DND-41 (cell line): ENCODE measurements at places on chromosomes 2 and 18.

GRCh38 chr2:123002660-123003248 is 1022.3 kb upstream of the CNTNAP5 start:
- DNase-seq: no peak

GRCh38 chr2:64015898-64016297 is 3.3 kb downstream of the VPS54 start:
- DNase-seq: no peak

- DNase-seq: no peak
Observed at GRCh38 chr18:71136487-71136886, 847.6 kb downstream of the SOCS6 start.

- no peak for DNase-seq
Observed at GRCh38 chr2:46066601-46067000, 230.6 kb upstream of the EPAS1 start.

DNA sequence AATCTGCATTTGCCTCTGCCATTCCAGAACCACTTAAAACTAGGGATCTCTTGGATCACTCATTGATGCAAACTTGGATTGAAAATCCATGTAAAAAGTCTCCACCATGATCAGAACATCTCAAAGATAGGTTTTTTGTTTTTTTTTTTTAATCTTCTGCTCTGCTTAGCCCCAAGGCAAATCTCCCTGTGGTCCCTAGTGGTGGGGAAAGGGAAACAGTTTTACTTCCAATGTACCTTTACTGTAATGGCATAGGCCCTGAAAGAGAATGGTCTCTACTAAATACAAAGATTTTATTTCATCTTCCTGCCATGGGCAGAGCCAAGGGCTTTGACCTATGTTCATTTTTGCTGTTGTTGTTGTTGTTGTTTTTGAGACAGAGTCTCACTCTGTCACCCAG is 78.4 kb downstream of the KANSL1L start:
- DNase-seq: no peak

DNA sequence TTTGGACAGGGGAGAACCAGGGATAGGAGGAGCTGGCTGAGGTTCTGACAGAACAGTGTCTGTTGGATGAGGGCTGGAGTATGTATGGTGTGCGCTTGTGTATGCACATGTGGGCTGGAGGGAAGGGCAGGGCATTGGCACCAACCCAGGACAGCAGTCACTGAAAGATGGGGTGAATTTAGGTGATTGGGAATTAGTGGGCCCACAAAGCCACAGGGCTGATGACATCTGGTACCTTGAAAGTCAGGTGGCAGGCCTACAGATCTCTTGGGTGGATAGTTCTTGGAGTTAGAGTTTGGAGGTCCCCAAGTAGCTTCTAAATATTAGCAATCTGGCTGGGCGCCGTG is 45.7 kb downstream of the C2orf42 start:
- DNase-seq: no peak

- DNase-seq: no peak
Observed at GRCh38 chr2:153134725-153135124, 343.8 kb downstream of the RPRM start.

GRCh38 chr2:16656784-16657391 is 8.7 kb downstream of the CYRIA start:
- DNase-seq: no peak

DNA sequence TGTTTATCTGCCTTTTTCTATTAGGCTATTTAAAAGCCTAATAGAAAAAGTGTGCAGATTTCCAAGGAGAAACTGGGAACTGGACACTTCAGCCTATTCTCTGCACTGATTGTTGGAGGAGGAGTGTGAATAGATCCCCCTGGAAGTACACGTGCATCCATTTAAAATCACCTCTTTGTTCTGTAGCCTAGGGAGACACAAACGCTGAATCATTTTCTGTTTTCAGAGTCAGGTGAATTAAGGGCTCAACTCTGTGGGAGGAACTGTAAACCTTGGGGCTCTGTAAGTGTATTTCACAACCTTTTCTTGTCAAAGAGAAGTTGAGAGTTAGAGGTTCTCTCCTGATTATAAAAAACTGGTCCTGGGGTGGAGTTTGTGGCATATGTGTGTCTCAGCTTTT is 159.7 kb downstream of the SPAG16 start:
- DNase-seq: no peak

- DNase-seq: no peak
Observed at GRCh38 chr2:119483896-119484718, 40.2 kb downstream of the SCTR start.

DNA sequence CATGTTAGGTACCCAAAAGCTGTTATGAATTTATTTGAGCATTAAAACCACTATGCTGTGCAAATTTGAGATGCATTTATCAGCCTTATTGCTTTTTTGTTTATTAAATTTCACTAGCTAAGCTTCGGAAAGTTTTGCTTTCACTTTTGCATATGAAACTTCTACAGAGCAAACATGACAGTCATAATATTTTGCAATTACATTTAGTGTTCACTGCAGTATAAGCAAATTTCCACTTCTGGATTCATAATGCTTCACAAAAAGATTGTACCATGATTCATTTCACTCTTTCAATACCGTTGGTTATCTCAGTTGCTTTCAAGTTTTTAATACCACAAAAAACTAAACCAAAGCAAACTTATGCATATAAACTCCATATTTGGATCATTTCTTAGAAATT is 228.7 kb upstream of the SLC8A1 start:
- DNase-seq: no peak

DNA sequence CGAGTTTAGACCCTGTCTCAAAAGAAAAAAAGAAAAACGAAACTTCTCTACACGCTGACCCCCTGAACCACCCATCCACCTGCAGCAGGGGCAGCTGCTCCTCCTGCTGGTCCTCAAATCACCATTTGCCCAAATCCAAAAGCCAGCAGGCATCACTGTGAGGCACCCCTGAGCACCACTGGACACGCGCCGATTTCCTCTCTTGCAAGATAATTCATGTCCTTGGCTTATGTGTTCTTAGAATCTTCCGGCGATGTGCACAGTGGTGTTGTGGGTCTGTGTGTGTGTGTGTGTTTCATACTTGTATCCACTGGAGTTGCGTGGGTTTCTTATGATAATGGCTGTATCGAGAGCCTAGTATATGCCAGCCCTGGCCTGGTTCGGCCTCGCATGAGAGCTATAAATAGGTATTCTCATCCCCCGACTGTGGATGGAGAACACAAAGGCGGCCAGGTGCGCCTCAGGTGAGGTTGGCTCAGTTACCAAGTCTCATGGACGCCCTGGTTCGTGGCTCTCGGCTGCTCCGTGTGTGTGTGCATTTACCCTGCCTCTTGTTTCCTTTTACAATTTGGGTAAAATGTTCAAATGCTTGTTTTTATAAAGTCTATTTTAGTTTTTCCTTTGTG is 235.5 kb downstream of the HDAC4 start:
- no peak for DNase-seq

DNA sequence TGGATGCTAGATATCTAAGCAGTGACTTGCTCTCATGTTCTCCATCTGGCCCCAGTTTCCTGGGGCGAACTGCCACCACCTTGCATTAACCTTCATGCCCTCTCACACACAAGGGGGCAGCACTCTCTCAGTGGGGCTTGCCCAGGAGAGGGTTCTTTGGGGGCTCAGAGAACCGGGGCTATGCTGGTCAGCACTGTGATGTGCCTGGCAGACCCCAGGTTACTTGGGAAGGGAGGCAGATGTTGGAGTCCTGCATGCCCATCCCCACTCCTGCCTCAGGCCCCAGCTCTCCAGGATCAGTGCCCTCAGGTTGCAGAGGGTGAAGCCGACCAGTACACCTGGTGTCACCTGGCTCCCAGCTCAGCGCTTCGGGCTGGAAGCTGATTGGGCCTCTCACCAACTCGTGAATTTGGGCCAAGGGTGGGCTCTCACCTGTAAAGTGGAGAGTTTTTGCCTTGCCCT is 396.2 kb upstream of the HS6ST1 start:
- peak; percentile 75 for DNase-seq

- DNase-seq: no peak
Observed at GRCh38 chr2:64045938-64046337, 26.7 kb upstream of the VPS54 start.

DNA sequence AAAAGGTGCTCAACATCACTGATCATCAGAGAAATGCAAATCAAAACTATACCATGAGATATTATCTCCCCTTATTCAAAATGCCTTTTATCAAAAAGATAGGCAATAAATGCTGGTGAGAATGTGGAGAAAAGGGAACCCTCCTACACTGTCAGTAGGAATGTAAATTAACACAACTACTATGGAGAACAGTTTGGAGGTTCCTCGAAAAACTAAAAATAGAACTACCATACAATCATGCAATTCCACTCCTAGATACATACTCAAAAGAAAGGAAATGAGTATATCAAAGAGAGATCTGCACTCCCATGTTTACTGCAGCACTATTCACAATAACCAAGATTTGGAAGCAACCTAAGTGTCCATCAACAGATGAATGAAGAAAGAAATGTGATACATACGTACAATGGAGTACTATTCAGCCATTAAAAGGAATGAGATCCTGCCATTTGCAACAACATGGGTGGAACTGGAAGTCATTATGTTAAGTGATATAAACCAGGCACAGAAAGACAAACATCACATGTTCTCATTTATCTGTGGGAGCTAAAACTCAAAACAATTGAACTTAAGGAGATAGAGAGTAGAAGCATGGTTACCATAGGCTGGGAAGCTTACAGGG is 63.8 kb downstream of the MAP4K3 start:
- DNase-seq: no peak

GRCh38 chr2:179745635-179746256 is 115.7 kb downstream of the ZNF385B start:
- no peak for DNase-seq

GRCh38 chr18:27008575-27008974 is 143.1 kb upstream of the AQP4 start:
- no peak for DNase-seq

GRCh38 chr2:49618491-49618890 is 464.2 kb upstream of the FSHR start:
- DNase-seq: no peak

GRCh38 chr2:65186872-65187851 is 40.5 kb upstream of the ACTR2 start:
- peak; percentile 81 for DNase-seq

GRCh38 chr2:112920923-112921532 is 10.1 kb downstream of the IL37 start:
- DNase-seq: no peak

- DNase-seq: no peak
Observed at GRCh38 chr2:111535404-111535803, 348.6 kb downstream of the ANAPC1 start.

DNA sequence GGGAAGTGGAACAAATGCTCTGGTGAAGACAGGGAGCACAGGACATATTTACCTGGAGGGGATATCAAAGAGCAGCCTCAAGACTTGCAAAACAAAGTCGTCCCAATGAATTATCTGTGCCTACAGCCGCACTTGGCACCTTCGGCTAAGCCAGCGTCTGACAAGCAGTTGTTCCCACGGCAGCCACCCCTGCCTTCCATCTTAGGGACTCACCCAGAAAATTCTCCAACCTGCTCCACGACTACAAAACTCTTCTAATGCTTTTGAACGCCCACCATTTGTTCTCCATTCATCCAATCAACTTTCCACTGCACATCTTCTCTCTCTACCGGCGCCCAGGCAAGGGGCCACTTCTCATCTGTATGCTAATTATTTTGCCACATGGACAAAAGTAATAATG is 7.0 kb downstream of the MYT1L start:
- DNase-seq: no peak

- no peak for DNase-seq
Observed at GRCh38 chr18:33805592-33805991, 227.6 kb downstream of the ASXL3 start.
